ENCODE measurements at places on chromosomes 11 and 22. TPM values are rescaled to one million over a fixed set of nuclear protein-coding genes. Genes with fewer than 3 reads are reported as not detected.

GRCh38 chr11:46001448-46001914 is 79.0 kb downstream of the LARGE2 start:
- no peak for DNase-seq

- no peak for DNase-seq
Observed at GRCh38 chr11:76728778-76729177, 54.4 kb upstream of the TSKU start.

- DNase-seq = no peak
Observed at GRCh38 chr22:19097518-19097917, 24.7 kb downstream of the DGCR2 start.

GRCh38 chr11:78226684-78227680 is 38.3 kb downstream of the USP35 start:
- DNase-seq = no peak

GRCh38 chr11:11810764-11811726 is 30.7 kb upstream of the USP47 start:
- no peak for DNase-seq

GRCh38 chr11:78541537-78541936 is 33.1 kb downstream of the NARS2 start:
- DNase-seq = no peak

GRCh38 chr11:33557201-33557600 is 143.4 kb downstream of the C11orf91 start:
- no peak for DNase-seq

- DNase-seq = no peak
Observed at GRCh38 chr22:45929649-45930048, 47.3 kb downstream of the WNT7B start.

GRCh38 chr11:113618360-113618759 is 87.7 kb downstream of the TMPRSS5 start:
- DNase-seq = no peak

DNA sequence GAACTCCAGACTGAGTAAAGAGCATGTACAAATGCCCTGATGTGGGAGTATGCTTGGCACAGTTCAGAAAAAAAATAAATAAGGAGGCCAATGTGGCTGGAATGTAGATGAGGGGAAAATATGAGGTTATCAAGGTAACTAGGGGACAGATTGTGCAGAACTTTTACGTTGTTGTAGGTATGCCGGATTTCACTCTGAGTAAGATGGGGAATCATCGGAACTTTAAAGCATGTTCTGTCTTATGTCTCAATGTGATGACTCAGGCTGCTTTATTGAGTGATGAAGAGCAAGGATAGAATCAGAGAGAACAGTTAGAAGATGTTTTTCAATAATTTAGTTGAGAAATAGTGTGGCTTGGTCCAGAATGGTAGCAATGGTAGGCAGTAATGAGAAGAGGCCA is 130.4 kb downstream of the C11orf87 start:
- DNase-seq = no peak

DNA sequence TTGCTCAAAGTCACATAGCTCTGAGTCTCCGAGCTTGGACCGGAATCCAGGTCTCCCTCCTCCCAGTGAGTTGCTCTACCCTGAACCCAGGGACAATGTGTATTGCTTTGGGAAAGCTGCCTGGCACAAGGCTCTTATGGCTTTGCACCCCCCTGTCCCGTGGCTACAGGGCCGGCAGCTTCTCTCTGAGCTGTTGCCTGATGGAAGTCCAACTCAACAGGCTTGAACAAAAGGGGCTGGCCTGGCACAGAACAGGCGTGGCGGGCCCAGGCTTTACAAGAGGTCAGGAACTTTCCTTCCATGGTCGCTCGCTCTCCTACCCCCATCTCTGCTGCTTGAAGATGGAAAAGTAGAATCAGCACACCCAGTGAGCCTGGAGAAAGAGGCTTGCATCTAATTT is 34.3 kb downstream of the MYEOV start:
- no peak for DNase-seq

DNA sequence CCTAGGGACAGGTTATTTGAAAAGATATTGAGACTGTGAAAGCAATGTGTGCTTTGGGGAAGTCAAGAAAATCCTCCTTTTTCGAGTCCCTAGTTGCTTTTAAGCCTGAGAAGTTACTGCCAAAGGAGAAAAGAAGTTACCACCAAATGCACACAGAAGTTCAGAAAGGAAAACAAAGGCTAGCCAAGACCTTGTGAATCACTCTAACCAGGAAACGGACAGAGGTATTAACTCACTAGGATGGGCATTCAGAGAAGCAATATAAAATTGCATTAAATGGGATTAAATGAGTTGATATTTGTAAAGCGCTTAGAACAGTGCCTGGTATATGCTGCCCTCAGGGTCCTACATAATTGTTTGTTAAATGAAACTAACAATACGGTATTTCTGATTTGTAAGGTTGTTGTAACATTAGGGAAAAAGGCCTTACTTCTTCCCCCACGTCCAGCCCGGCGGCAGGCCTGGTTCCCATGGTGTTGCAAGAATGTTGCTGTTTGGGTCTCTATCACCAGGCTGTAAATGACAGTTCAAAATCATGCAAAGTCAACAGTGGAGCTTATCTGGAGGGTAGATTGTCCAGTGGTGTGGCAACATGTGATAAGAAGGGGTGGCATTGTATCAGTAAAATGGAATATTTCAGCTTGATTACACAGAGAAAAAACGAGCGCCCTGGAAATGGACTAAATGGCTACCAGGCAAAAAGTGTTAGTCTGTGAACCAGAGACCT is 7.1 kb downstream of the TMA7B start:
- DNase-seq = no peak

GRCh38 chr11:112971195-112971594 is 10.0 kb downstream of the NCAM1 start:
- no peak for DNase-seq

- no peak for DNase-seq
Observed at GRCh38 chr11:110812086-110812733, 100.0 kb upstream of the ARHGAP20 start.

GRCh38 chr11:12731841-12732336 is 57.7 kb downstream of the TEAD1 start:
- DNase-seq = no peak

DNA sequence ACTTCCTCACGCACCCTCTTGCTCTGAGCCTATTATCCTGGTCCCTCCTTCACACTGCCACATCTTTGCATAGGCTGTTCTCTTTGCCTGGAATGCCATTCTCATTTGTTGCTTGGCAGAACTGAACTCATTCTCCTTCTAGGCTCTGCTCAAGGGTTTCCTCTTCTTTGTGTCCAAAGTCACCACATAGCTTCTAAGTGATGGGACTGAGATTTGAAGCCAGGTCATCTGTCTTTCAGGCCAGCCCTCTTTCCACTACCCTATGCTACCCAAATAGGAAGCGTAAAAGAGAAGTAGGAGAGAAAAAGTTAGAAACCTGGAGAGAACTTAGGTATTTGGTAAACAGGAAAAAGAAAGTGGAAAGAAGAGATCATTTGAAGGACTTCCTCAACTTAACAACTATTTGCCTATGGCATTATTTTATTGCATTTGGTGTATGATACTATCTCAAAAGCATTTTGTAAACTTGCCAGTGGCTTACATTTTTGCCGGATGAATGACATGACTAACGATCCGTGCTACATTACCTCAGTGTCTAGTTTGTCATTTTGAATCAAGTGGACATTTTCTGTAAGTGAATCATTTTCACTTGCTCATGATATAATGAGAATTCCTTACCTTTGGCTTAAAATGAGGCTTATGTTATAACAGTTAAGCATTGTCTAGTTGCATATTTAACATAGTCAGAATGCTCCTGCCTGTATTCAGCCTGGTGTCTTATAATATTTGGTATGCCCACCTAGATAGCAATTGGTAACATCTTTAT is 18.5 kb downstream of the NF2 start:
- DNase-seq = peak; percentile 19

DNA sequence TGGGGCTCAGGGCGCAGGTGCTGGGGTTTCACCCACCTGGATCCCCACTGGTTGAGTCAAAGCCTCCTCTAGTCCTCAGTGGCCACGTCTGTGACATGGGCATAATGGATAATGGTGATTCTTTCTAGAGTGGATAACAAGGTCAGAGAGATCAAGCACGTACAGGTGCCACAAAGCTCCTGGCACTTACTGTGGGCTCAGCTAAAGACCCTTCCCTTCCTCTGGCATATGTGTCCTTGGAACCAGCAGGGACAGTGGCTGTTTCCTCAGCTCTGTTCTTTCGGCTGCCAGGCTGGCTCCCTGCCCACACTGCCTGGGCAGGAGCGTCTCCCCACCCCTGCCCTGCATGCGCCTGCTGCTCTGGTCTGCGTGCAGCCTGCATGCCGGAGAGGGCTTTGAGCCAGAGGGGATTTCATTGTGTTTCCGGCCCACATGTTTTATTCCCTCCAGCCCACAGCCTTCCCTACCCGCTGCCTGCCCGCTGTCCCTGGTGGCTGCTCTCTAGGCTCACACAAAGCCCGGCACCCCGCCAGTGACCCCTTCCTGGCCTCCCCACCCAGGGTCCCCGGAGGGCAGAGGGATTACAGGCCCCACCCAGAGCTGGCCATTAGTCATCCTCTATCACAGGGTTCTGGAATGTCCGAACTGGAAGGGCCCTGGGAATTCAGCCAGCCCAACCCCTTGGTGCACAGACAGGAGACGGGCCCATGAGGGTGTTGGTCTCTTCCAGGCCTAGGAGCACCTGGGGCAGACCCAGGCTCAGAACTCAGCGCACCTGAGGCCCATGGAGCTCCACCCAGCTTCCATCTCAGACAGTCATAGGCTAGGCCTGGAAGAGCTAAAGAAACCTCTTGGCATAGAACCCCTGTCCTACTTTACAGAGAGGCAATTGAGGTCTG is 55.3 kb upstream of the GCAT start:
- peak; percentile 95 for DNase-seq

- DNase-seq = no peak
Observed at GRCh38 chr11:117750357-117750756, 46.7 kb downstream of the DSCAML1 start.

DNA sequence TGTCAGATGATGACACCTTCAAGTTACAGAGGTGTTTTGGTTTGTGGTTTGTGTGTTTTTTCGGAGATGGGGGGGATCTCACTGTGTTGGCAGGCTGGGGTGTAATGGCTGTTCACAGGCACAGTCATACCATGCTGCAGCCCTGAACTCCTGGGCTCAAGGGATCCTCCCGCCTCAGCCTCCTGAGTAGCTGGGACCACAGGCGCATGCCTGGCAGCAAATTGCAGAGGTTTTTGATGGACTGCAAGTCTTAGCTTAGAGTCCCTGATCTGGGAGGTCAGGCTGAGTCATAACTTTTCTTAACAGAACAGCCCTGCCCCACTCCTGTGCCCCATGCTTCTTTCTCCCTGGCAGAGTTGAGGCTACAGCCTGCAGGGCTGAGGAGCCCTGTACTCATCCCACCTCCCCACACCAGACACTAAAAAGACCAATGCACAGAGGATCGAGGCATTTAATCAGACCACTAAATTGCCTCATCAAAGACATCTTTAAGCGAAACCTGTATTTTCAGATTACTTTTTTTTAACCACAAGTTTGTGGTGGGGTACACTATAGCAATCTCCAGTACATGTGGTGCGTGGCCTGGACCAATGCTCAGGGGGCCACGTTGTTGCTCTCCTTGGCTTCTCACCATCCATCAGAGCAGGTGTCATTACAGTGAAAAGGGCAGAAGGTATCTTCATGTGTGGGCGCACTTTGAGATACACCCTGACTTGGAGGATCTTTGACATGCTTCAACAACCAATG is 17.1 kb upstream of the ADORA2A start:
- no peak for DNase-seq

DNA sequence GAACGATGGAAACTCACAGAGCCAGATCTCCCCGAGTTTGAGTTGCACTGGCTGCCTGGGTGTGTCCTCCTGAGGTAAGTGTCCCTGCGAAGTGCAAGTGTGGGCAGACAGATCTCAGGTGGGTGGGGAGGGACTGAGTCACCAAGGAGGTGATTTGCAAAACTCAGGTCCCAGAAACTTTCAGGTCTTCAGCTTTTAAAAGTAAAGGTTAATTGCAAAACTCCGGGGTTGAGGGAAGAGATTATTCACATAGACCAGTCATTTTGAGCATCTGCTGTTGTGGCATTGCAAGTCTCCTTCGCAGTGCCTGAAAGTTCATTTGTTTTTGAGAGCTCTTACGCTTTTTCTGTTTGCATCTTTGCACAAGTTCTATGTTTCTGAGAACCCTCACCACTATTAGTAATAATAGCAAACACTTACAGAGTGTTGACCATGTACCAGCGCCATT is 7.1 kb downstream of the CD44 start:
- DNase-seq = no peak

Gene RTN3
- total RNA-seq = 46.1 TPM

Gene CDC42EP1
- 25.5 TPM for total RNA-seq

Gene PARVB
- 43.1 TPM for total RNA-seq

Gene OR52B6
- not detected for total RNA-seq

Gene LRRC32
- 22.1 TPM for total RNA-seq

Gene IGLL5
- total RNA-seq = not detected

Gene MS4A6E
- total RNA-seq = not detected
